ENCODE measurements at places on chromosomes 2 and 18.
A peak's percentile ranks its signal among the peaks of the same experiment; 100 is the strongest.

GRCh38 chr2:131673400-131674173 lies 145.9 kb downstream of the CCDC74A start:
- DNase-seq = peak; percentile 85

GRCh38 chr2:152307863-152308262 lies 27.1 kb upstream of the FMNL2 start:
- no peak for DNase-seq

- DNase-seq = no peak
Observed at GRCh38 chr2:35929551-35929950, 426.0 kb upstream of the CRIM1 start.

DNA sequence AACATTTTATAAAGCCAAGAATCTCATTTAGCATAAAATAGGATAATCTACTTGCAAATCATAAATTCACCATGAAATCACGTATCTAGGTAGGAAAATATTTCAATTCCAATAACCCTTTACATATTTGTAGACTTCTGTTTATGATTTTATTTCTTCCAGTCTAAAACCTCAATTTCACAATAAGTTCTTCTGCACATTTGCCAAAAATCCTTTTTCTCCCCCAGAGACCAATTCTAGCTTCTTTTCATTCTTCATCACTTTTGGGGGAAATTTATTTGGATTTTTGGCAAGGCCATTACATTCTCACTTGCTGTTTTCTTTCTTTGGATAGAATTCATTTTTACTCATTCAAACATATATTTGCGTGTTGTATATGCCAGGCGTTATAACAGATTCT lies 86.8 kb downstream of the SPRED2 start:
- no peak for DNase-seq
